Tibial nerve (tissue), 4 donors: ENCODE measurements at places on chromosomes 6 and 20. TPM values are rescaled to one million over a fixed set of nuclear protein-coding genes. Genes with fewer than 3 reads are reported as not detected.

Gene HTR1B
- 0.20 TPM for total RNA-seq

Gene TNFRSF21
- 8.0 TPM for total RNA-seq

Gene CST7
- total RNA-seq = 0.84 TPM

Gene CCM2L
- 14.2 TPM for total RNA-seq

Gene CABLES2
- 3.7 TPM for total RNA-seq

Gene EPPIN
- not detected for total RNA-seq

Gene LBP
- total RNA-seq = not detected

Gene GSTA3
- not detected for total RNA-seq

Gene CHD6
- 58.2 TPM for total RNA-seq

Gene PDE7B
- total RNA-seq = 15.5 TPM

Gene KCNG1
- 1.2 TPM for total RNA-seq

Gene ITPR3
- total RNA-seq = 87.1 TPM

Gene CRISP3
- total RNA-seq = not detected

Gene PDYN
- total RNA-seq = not detected

Gene PDE10A
- 6.6 TPM for total RNA-seq

Gene SLCO4A1
- total RNA-seq = 24.3 TPM

Gene GRM1
- total RNA-seq = not detected

Gene FAM229B
- total RNA-seq = 32.1 TPM

Gene SNPH
- 4.5 TPM for total RNA-seq

Gene SLC4A11
- total RNA-seq = 0.78 TPM

Gene RAB44
- 0.87 TPM for total RNA-seq

Gene LY6G6F
- total RNA-seq = not detected

Gene RGS17
- 3.3 TPM for total RNA-seq

Gene TSPO2
- not detected for total RNA-seq

Gene PHACTR3
- 8.5 TPM for total RNA-seq

Gene PCSK2
- 3.9 TPM for total RNA-seq

Gene DBNDD2
- 63.3 TPM for total RNA-seq

Gene FAXC
- under 0.01 TPM for total RNA-seq

Gene HSPA12B
- 23.3 TPM for total RNA-seq

Gene JPH2
- total RNA-seq = 3.1 TPM

Gene SLC22A16
- not detected for total RNA-seq

Gene PRPH2
- total RNA-seq = not detected

Gene SEL1L2
- total RNA-seq = not detected

Gene ANGPT4
- 4.7 TPM for total RNA-seq

Gene ISM1
- total RNA-seq = 24.3 TPM

Gene RHAG
- 2.6 TPM for total RNA-seq

Gene APOBEC2
- not detected for total RNA-seq

Gene ASIP
- total RNA-seq = 3.3 TPM

Gene DEF6
- 7.1 TPM for total RNA-seq

Gene RAET1L
- not detected for total RNA-seq

Gene PPP1R16B
- total RNA-seq = 2.1 TPM

Gene TINAG
- total RNA-seq = 0.22 TPM

Gene CTAGE9
- total RNA-seq = not detected

Gene OPRL1
- 0.44 TPM for total RNA-seq

Gene NKAIN4
- 7.2 TPM for total RNA-seq
